ENCODE measurements at places on chromosomes 7 and 10. TPM values are rescaled to one million over a fixed set of nuclear protein-coding genes. Genes with fewer than 3 reads are reported as not detected.

Gene PODXL
- 1.8 TPM for total RNA-seq

Gene SPDYE16
- total RNA-seq = 0.12 TPM

Gene ELAPOR2
- 3.9 TPM for total RNA-seq

Gene ATAD1
- total RNA-seq = 53.7 TPM

Gene AFAP1L2
- total RNA-seq = 0.86 TPM

Gene FOXI2
- total RNA-seq = not detected

GRCh38 chr7:106791526-106791925, 73.6 kb upstream of the PIK3CG start:
- no peaks in the 10 kb centered on the region for H3K36me3 ChIP-seq
- H3K4me1 ChIP-seq = no peaks in the 10 kb centered on the region
- H3K27me3 ChIP-seq = no peaks in the 10 kb centered on the region
- no peak overlapping the region for H3K27ac ChIP-seq
- no peak overlapping the region for H3K4me3 ChIP-seq

GRCh38 chr7:120915314-120916105, 35.1 kb upstream of the ING3 start:
- peaks cover 2% of the 10 kb centered on the region for H3K27me3 ChIP-seq
- no peak overlapping the region for H3K4me3 ChIP-seq
- no peaks in the 10 kb centered on the region for H3K4me1 ChIP-seq
- no peak overlapping the region for H3K27ac ChIP-seq
- H3K36me3 ChIP-seq = no peaks in the 10 kb centered on the region

GRCh38 chr7:159140170-159140910, 4.3 kb downstream of the VIPR2 start:
- DNase-seq = no peak
- peaks cover 4% of the 10 kb centered on the region for H3K4me1 ChIP-seq
- H3K4me3 ChIP-seq = no peak overlapping the region
- H3K36me3 ChIP-seq = no peaks in the 10 kb centered on the region
- no peak overlapping the region for H3K27ac ChIP-seq
- peaks cover 42% of the 10 kb centered on the region for H3K27me3 ChIP-seq

DNA sequence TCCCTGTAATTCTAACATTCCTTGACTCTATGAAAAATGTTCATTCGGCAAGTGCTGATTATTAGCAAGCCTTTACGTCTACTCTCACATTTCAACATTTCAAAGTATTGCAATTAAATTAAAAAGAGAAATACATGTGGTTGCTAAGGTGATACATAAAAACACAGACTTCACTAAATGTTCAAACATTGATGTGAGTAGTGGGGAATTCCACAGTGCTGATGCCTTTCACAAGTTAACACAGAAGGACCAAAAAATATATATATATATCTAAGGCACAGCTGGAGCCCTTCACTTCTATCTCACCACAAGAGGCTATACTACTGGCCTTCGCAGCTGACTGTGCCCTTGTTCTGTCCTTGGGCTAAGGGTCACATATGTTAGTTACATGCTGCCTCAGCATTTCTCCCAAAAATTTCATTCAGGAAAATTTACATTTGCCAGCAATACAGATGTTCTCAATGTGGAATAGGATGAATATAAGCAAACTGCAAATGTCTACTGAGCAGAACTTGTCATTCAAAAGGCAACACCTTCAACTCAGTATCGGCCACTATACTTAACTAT, 13.9 kb downstream of the CTTNBP2 start:
- H3K36me3 ChIP-seq = no peaks in the 10 kb centered on the region
- H3K4me3 ChIP-seq = no peak overlapping the region
- H3K27ac ChIP-seq = no peak overlapping the region
- H3K4me1 ChIP-seq = no peaks in the 10 kb centered on the region
- DNase-seq = no peak
- peaks cover 12% of the 10 kb centered on the region for H3K27me3 ChIP-seq

GRCh38 chr10:130875897-130876472, 435.5 kb downstream of the TCERG1L start:
- peaks cover 2% of the 10 kb centered on the region for H3K4me1 ChIP-seq
- no peaks in the 10 kb centered on the region for H3K36me3 ChIP-seq
- H3K27ac ChIP-seq = no peak overlapping the region
- H3K27me3 ChIP-seq = peaks cover 6% of the 10 kb centered on the region
- H3K4me3 ChIP-seq = no peak overlapping the region

DNA sequence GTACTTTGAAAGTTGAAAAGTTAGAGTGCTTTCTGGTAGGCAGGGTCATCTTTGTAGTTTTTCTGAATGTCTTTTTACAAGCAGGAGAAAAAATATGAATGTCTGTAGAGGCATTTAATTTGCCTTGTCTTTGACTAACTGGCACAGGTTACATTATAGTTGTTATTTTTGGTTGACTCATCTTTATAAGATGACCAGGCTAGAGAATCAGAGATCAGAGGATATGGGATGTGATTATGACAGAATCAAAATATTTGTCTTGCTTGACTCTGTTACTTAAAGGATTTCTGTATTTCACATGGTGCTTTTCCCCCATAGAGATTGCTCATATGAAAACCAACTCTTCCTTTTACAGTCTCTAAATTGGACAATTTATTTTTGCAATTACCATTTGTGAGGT, 2.4 kb downstream of the ZMYND11 start:
- H3K4me1 ChIP-seq = peaks cover 35% of the 10 kb centered on the region
- H3K36me3 ChIP-seq = no peaks in the 10 kb centered on the region
- no peak overlapping the region for H3K4me3 ChIP-seq
- no peak for DNase-seq

GRCh38 chr10:31317652-31318381, 1.2 kb upstream of the ZEB1 start:
- H3K27ac ChIP-seq = peak overlapping the region; percentile 99
- H3K4me1 ChIP-seq = peaks cover 27% of the 10 kb centered on the region
- peak overlapping the region; percentile 98 for H3K4me3 ChIP-seq
- peaks cover 3% of the 10 kb centered on the region for H3K36me3 ChIP-seq

DNA sequence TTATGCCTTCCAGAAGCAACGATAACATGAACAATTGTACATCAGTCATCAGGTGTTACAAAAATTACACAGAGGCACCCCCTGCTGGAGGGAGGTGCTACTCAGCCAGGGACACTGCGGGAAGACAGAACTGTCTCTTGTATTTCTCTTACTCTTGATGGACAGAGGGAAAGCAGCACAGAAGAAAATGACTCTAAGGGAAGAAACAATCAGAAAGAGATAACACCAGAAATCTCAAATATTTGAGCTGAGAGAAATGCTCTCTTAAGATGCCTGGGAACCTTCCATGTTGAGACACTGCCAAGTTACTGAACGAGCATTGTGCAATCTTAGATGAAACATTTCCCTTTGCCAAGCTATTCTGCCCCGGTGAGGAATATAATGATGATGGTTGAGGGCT, 227.6 kb upstream of the NPSR1 start:
- no peaks in the 10 kb centered on the region for H3K27me3 ChIP-seq
- no peak overlapping the region for H3K4me3 ChIP-seq
- peak; percentile 5 for DNase-seq
- H3K36me3 ChIP-seq = no peaks in the 10 kb centered on the region
- no peak overlapping the region for H3K27ac ChIP-seq
- H3K4me1 ChIP-seq = no peaks in the 10 kb centered on the region

DNA sequence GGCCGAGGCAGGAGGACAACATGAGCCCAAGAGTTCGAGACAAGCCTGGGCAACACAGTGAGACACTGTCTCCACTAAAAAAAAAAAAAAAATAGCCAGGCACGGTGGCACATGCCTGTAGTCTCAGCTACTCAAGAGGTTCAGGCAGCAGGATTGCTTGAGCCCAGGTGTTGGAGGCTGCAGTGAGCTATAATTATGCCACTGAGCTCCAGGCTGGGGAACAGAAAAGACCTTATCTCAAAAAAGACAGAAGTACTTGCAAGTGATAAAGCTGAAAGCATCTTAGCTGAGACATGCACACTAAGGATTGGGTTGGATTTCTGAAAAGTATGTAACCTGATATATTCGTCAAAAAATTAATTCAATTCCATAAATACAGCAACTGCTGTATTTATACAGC, 68.4 kb downstream of the PPP1R3C start:
- no peak for DNase-seq
- peaks cover 8% of the 10 kb centered on the region for H3K27me3 ChIP-seq
- no peaks in the 10 kb centered on the region for H3K36me3 ChIP-seq
- no peaks in the 10 kb centered on the region for H3K4me1 ChIP-seq

GRCh38 chr10:3654496-3654895, 130.5 kb downstream of the KLF6 start:
- H3K36me3 ChIP-seq = no peaks in the 10 kb centered on the region
- DNase-seq = no peak
- no peak overlapping the region for H3K27ac ChIP-seq
- H3K4me1 ChIP-seq = peaks cover 21% of the 10 kb centered on the region

DNA sequence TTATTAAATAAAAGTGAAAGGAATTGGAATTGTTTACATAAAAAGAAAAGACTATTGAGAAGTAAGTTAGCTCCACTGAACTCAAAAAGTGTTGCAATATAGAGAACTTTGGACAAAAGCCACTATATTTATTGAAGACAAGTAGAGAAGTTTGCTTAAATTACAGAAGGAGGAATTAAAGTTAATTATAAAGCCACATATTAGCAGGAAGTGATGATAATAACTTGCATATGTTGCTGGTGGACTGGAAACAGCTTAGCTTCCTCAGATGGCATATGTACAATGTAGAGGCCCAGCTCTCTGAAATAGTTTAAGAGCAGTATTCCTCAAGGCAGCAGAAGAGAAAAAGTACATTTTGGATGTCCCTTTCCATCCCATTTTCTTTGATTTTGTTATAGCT, 400.7 kb downstream of the GATA3 start:
- H3K4me3 ChIP-seq = no peak overlapping the region
- H3K27ac ChIP-seq = no peak overlapping the region
- H3K27me3 ChIP-seq = peaks cover 5% of the 10 kb centered on the region
- peaks cover 2% of the 10 kb centered on the region for H3K4me1 ChIP-seq
- no peaks in the 10 kb centered on the region for H3K36me3 ChIP-seq
- no peak for DNase-seq

DNA sequence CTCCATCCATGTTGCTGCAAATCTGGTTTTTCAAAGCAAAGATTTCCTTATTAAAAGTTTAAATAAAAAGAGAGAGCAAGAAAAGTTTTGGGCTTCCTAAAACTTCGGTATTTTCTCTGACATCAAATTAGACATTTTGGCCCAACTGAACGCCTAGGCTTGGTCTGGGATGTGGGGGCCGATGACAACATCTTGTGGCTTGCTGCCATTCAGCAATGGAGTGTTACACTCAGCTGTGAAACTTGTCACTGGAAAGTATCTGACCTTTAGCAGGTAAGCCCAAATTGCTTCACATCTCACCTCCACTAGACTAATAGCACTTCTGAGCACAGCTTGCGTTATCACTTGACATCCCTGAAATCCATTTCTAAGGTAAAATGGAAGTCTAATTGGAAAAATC, 320.6 kb downstream of the GATA3 start:
- H3K27ac ChIP-seq = no peak overlapping the region
- H3K4me3 ChIP-seq = no peak overlapping the region
- no peaks in the 10 kb centered on the region for H3K4me1 ChIP-seq
- no peaks in the 10 kb centered on the region for H3K36me3 ChIP-seq

GRCh38 chr10:90856964-90857634, 740 bp downstream of the HTR7 start:
- DNase-seq = peak; percentile 13
- H3K36me3 ChIP-seq = no peaks in the 10 kb centered on the region
- H3K27ac ChIP-seq = peak overlapping the region; percentile 36

DNA sequence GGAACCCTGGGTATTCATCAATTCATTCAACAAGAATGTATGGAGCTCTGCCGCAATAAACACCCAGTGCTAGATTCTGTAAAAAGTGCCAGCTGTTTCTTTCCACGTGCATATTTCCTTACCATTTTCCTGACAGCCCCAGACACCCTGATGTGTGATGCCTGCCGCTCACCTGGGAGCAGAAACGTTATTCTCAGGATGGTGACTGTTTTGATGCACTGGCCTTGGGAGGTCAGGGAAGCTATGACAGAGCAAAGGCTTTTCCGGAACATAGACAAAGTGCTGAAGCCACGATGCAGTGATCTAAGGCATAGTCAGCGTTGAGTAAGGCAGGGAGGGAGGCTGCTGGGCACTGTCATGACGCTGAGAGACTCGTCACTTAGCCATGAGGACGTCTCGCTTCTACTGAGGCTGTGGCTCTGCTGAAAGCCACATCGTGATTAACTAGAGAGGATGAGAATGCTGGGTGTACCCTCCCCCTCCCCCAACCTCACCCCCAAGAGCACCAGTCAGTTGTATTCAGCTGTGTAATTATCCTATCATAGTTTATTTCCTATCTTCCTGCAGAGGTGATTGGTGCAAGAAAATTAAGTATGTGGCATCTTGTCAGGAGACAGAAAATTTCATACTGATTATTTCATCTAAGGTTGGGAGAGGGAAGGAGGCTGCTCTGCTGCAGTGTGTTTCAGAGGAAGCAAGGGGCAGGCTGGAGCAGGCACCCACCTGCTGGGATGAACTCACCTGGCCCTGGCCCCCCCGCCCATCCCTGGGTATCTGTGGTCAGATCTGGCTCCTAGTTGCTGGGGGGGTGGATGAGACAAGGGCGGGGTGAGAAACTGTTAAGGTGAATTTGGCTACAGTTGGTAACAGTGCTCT, 48.8 kb upstream of the SMNDC1 start:
- no peaks in the 10 kb centered on the region for H3K36me3 ChIP-seq
- H3K27me3 ChIP-seq = no peaks in the 10 kb centered on the region
- peaks cover 55% of the 10 kb centered on the region for H3K4me1 ChIP-seq
- H3K27ac ChIP-seq = peak overlapping the region; percentile 99
- H3K4me3 ChIP-seq = peak overlapping the region; percentile 74
- peak; percentile 83 for DNase-seq

GRCh38 chr7:66682350-66683093, 53.8 kb downstream of the KCTD7 start:
- no peak overlapping the region for H3K27ac ChIP-seq
- peaks cover 29% of the 10 kb centered on the region for H3K4me1 ChIP-seq
- peak; percentile 24 for DNase-seq
- peak overlapping the region; percentile 87 for H3K4me3 ChIP-seq
- peaks cover 1% of the 10 kb centered on the region for H3K36me3 ChIP-seq

DNA sequence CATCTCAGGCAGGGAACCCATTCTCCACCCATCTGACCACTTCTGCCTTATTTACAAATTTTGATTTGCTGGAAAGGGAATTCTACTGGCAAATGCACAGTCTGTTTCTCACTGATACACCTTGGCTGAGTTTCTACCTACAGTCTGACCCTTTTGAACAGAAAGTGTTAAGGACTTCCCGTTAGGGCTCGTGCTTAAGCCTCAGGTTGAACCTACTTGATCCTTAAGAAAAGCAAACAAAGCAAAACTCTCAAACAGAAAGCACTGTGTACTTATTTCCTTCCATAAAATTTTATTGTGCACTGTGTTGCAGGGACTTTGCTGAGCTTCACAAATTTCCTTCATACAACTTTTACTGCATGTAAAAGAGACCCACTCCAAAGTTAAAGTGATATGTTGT, 367.8 kb downstream of the NRG3 start:
- no peaks in the 10 kb centered on the region for H3K4me1 ChIP-seq
- no peak for DNase-seq
- no peak overlapping the region for H3K27ac ChIP-seq
- no peaks in the 10 kb centered on the region for H3K36me3 ChIP-seq
- H3K27me3 ChIP-seq = no peaks in the 10 kb centered on the region

GRCh38 chr7:133702078-133702477, 425.1 kb upstream of the LRGUK start:
- H3K27ac ChIP-seq = no peak overlapping the region
- H3K4me3 ChIP-seq = no peak overlapping the region
- no peak for DNase-seq
- H3K36me3 ChIP-seq = peaks cover 7% of the 10 kb centered on the region
- peaks cover 2% of the 10 kb centered on the region for H3K4me1 ChIP-seq
- no peaks in the 10 kb centered on the region for H3K27me3 ChIP-seq
